ENCODE measurements at places on chromosomes 16 and 17.
A peak's percentile ranks its signal among the peaks of the same experiment; 100 is the strongest.

DNA sequence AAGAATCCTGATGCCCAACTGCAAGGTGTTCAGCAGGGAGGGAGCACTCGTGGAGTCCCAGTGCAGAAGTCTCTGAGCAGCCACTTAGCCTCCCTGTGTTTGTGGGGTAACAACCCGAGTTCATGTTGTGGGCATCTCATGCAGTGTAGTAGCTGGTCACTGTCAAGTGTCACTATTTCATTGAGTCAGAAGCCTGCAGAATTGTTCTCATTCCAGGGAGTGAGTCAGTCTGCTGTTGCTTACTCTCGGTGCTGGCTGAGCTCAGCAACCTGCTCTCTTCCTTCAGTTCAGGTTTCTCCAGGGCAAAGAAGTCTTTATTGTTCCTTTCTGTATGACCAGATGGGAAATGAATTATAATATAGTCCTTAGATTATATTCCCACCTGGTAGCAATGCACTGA is 24.1 kb downstream of the HMOX2 start:
- no peak for DNase-seq

DNA sequence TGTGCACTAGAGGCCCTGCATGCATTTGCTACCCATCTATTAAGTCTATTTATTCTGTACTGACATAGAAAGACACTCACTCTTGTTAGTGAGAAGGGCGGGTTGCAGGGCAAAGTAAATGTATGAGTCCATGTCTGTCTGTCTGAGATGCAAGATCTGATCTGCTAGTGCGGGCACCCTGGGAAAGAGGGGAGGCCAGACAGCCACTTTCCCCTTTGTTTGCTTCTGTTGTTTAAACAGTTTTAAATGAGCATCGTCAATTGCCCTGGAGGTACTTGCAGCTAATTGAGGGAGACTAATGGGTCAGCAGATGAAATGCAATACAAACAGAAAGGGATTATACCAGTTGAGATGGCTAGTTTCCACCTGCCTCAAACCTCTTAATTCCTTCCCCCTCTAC is 24.9 kb downstream of the SCNN1G start:
- DNase-seq = no peak

DNA sequence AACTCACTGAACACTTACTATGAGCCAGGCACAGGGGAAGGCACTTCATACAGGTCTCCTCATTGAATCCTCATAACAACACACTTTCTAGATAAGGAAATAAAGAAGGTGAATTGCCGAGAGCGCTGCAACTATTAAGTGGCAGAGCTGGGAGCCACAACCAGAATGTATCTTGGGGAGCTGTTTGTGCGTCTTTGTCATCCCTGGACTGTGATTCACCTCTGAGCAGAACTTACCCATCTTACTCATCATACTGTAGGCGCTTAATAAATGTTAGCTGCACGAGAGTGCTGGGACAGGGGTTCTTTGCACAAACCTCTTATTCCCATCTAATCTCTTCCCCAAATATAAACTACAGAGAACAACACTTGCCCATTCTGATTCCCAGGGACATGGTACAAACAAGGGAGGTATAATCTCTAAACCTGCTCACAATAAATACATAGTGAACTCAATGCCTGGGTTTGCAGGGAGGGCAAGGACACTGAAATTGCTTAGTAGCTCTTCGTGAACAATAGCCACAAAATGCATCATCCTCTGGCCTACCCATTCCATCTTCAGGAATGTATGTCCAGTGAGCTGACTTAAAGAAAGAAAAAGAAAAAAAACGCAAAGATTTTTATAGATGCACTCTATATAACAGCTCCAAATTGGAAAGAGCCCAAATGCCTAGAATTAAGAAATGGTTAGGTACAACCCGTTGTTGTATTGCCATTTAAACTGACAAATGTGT is 43.0 kb downstream of the MYO18A start:
- no peak for DNase-seq

- DNase-seq = no peak
Observed at GRCh38 chr16:19655242-19655777, 62.7 kb downstream of the KNOP1 start.

DNA sequence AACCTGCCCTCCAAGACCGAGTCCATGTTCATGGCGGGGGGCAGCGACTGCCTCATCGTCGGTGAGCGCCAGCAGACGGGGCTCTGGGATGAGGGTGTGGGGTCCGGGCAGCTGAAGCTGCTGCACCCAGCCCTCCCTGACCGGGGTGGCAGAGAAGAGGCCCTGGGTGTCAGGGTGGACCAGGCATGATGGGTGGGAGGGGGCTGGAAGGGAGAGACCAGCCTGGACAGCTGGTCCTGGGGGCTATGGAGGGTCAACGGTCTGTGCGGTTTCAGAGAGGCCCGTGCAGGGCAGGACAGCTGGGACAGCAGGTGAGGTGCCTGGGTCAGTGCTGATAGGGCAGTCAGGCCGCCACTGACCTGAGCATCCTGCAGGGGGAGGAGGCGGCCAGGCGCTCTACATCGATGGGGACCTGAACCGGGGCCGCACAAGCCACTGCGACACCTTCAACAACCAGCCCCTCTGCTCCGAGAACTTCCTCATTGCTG is 13.3 kb upstream of the ATP6V0C start:
- DNase-seq = no peak

DNA sequence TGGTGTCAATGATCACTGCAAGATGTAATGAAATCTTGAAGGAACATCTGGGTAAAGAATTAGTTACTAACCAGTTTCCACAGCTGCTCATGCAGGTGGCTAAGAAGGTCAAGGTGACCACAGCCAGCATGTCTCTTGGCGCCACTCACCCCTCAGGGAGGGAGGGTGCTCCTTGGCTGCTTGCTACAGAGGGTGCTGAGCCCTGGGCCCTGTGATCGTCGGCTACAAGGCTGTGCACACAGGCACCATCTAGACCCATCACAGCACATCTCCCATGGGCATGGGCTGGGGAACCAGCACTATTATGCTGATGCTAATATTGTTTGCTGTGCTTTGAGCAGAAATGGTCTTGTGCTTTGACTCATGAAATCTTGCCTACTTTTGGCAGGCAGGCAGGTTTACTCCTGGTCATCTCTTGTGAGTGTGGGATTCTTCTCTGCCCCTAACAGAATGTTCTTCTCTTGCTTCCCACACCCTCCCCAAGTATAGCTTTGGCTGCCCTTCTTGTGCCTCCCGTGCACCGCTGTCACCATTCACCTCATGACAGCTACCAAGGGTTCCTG is 36.4 kb downstream of the TXNDC11 start:
- DNase-seq = no peak

DNA sequence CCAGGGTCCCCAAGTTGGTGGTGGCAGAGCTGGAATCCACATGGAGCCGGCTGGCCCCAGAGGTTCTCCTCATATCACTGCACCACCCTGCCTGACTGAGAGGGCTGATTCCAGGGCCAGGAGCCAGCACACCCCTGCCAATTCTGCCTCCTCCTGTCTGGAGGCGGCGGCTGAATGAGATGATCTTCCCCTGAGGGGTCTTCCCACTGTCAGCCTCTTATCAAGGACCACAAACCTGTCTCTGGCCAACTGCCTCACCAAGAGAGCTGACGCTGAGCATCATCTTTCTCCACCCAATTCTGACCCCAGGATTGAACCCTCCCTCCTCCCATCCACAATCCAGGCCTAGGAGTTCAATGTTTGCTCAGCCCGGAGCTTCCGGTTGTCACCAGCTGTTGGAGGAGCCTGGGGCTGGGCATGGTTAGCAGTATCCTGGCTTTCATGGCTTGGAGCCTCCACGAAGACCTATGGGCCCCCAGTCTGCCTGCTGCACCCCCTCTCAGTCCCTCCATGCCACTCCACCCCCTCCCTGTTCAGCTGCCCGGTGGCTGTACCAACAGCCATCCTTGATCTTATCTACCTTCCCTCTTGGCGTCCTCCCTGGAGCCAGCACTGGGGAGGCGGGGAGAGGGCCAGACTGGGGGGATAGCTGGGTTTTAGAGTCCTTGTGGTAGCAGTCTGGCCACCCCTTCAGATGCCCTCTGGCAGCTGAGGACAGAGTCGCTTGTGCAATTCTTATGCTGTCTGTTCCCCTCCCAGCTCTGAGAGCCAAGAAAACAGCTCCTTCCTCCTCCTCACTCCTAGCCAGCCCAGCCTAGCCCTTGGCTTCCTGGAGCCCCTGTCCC is 25.6 kb downstream of the ABCC3 start:
- DNase-seq = peak; percentile 81

DNA sequence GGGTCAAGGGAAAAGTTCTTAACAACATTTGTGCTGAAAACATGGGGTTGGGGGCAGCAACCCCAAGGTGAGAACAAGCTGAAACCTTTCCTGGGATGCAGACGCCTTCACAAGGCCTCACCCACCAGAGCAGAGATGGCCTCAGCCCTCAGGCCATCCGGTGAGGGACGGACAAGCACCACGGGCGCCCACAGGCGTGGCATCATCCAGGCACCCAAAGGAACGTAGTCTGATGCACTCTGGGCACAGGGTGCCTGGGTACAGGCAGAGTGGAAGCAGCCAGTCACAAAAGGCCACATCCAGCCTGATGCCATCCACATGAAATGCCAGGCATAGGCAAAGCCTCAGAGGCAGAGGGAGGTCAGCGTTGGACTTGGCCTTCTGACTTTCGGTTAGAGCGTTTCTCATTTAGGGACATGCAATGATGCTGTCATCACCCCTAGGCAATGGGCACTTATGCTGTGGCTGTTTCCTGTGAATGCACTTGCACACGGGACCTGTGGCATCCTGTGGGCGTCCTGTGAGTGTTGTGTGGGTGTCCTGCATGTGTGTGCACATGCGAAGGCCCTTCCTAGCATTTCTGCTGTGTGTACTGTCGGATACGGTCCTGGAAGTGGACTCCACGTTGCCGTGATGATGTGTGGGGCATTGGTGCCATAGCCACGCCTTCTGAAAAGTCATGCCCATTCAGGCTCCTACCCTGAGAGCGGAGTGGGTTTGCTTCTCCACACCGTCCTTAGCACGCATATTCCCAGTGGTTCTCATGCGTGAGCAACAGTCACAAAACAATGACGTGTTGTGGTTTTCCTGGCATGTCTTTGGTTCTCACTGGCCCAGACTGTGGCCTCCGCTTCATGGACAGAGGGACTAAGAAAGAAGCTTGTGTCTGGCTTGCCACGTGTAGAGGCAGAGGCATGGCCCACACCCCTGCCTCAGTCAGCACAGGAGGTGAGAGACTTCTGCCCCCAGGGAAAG is 52.7 kb upstream of the ZNF469 start:
- DNase-seq = no peak

DNA sequence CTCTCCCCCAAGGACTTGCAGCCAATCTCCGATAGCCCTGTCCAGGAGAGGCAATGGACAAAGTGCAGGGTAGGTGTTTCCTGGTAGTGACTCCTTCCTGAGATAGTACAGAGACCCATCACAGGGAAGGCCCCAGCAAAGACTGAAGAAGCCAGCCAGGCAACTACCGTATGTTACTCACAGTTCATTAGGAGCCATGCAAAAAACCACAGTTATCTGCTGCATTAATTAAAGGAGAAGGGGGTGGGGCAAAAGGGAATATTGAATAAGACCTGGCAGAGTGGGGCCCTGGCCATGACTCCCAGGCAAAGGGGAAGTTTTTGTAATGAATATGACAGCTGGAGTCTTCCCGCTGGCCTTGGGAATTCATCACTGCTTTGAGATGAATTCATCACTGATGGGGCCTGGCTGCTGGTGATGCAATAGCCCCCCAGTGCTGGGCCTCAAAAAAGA is 2.5 kb upstream of the SLC13A2 start:
- no peak for DNase-seq

DNA sequence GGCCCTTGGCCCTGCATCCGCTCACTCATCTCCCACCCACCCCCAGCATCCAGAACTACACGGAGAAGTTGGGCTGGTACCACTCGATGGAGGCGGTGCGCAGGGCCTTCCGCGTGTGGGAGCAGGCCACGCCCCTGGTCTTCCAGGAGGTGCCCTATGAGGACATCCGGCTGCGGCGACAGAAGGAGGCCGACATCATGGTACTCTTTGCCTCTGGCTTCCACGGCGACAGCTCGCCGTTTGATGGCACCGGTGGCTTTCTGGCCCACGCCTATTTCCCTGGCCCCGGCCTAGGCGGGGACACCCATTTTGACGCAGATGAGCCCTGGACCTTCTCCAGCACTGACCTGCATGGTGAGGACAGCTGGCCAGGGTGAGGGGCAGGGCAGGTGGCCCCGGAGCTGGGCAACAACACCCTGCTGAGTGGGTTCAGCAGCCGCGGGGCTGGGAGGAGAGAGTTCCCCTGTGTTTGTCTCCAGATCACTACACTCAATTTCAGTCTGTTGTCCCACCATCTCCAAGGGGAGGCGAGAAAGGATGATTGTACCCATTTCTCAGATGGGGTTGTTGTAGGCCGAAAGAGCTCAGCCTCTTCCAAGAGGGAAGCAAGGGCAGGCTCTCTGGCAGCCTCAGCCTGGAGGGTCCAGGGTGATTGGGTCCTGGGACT is 14.4 kb downstream of the MMP15 start:
- DNase-seq = no peak

DNA sequence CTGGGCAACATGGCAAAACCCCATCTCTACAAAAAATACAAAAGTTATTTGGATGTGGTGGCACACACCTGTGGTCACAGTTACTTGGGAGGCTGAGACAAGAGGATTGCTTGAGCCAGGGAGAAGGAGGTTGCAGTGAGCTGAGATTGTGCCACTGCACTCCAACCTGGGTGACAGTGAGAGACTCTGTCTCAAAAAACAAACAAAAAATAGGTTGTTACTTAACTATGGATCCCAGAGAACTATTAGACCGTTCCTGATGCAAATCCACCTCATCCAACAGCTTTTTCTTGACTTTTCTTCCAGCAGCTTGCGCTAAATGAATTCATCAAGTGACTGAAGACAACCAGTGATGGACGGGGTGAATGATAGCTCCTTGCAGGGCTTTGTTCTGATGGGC is at the start of gene OR2C1:
OR2C1 (plus strand) TSS at position 301 of the 400 bp plus-strand sequence; CDS start at position 353, 52 bp downstream.
- DNase-seq = no peak

DNA sequence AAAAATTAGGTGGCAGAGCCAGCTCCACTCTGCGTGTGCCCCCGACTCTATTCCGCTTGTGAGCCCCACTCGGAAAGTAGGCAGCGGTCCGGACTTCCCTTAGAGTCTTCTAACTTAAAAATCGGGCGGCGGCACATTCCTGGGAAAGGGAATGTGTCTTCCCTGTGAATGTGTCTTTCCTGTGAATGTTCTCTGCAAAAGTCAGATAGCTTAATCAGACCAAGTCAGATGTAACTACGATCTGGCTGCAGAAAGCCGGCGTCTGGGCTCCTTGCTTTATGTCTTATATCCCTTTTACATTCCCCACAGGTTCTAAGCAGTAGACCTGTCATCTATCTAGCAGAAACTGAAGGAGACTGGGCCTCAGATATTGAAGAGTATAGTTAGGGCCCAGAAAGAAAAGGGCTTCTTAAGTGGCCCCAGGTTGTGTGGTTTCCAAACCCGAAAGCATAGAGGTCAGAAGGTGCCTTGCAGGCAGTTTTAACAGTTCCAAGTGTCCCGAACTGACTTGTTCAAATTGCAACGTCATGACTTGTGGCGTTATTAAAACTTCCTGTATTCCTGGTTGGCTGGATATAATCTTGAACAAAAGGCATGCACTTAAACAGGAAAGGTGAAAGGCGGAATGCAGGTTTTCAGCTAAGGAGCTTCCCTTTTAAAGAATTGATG is 601 bp downstream of the PHKB start:
- DNase-seq = peak; percentile 57

Data from AML-193 (cell line).